Glomerular endothelial cell (primary cell): ENCODE measurements at places on chromosomes 7 and 10. TPM values are rescaled to one million over a fixed set of nuclear protein-coding genes. Genes with fewer than 3 reads are reported as not detected.

- no peak for DNase-seq
Observed at GRCh38 chr10:121683366-121683765, 85.1 kb upstream of the FGFR2 start.

- DNase-seq, result no peak
Observed at GRCh38 chr10:90604636-90605035, 253.2 kb downstream of the HTR7 start.

DNA sequence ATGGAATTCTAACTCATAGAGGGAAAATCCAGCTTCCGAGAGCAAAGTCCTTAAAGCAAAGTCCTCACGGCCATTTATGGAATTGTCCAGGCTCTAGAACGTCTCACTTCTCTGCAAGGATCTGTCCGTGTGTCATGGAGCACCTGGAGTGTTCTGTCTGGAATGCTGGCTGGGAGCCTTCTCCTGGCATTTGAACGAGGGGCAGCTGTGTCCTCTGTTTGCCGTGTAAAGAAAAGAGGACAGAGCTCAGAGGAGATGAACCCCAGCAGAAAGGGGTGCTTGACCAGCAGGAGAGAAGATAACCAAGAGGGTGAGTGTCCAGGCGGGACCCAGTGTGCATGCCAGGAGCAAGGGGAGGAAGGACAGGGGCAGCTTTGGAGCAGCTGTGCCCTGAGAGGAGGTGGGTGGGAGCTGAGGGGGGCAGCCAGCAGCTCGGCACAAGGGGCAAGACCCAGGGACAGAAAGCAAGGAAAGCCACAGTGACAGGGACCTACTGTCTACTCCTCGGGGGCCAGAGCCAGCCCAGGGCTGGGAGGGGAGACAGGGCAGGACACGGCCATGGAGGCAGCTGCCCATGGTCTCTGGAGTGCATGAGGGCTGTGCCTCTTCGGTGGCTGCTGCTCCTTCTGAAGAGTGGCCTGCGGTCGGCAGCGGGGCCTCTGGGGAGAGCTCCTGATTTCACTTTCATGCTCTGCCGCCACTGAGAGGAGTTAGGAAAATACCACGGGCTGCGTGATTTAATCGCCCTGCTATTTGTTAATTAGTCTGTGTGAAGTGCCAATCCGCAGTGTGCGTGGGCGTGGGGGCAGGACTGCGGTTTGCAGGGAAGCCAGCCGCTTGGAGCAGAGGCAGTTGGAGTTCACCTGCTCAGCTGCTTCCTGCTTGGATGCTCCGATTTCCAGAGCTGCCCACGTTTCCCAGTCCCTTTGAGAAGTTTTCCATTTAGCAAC lies 149.3 kb upstream of the SHH start:
- DNase-seq, result no peak

GRCh38 chr7:48964074-48964473 lies 39.7 kb downstream of the CDC14C start:
- DNase-seq, result no peak

DNA sequence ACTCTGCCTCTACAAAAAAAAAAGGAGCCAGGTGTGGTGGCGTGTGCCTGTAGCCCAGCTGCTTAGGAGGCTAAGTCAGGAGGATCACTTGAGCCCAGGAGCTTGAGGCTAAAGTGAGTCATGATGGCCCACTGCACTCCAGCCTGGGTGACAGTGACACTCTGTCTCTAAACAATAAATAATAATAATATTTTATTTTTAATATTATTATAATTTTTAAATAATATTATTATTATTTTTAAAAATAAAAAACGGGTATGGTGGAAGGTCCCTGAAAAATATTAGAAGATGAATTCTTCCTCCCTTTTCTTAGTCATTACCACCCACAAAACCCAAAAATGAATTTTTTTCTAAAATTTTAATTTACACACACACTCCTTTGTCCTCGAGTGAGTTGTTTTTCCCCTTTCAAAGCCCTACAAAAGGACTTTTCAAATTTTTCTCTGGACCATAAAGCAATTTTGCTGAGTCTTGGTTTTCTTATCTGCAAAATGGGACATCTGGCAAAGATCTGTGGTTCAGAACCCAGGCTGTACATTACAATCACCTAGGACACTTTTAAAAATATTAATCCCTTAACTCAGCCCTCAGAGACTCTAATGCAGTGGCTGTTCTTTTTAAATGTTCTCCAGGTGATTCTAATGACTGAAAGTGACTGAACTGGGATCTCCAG lies 174.0 kb upstream of the NEBL start:
- DNase-seq, result no peak

ABCA13 gene
- 0.18 and 0.44 TPM in 2 replicates for total RNA-seq

DNA sequence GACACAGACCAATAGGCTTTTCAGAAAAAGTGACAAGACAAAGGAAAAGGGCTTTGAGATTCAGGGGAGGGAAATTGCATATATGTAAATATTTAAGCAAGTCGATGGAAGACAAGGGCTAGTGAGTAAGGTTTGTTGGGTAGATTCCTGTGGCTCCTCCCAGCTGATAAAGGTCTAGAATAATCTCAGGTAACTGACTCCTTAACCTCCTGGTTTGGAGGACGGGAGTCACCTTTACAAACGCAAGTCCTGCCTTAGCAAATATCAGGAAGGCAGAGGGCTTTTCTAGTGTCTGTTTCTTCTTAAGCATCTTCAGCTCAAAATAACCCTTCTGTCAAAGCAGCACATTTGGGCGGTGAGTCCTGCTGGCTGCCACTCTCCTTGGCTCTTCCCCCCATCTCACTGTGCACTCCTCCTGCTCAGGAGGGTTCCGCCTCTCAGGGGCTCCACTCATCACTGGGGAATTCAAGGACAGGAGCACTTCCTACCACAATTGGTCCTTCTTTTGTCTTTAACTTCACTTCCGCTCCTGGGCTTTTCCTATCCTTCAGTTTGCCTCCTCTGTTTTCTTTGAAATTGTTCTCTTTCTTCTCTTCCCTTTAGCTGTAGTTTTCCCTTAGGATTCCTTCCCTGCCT lies 496.3 kb upstream of the KLF6 start:
- no peak for DNase-seq

DNA sequence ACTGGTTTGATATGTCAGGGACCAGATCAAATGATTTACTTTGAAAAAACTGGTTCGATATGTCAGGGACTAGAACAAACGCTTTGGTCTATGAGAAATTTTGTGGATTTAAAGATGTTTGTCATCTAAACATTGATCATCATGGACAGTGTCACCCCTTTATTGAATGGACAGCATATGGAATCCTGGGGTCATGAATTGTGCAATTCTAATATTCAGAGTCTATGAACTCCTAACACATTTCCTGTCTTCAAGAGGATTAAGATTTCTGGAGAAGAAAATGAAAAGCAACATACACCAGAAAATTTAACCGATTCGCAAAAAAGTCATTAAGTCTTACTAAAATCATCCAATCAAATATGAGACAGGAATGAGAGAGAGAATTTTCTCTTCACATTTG lies 106.4 kb upstream of the FAM133B start:
- DNase-seq, result no peak

MOGAT3 gene
- total RNA-seq, result not detected in 2 replicates

DNA sequence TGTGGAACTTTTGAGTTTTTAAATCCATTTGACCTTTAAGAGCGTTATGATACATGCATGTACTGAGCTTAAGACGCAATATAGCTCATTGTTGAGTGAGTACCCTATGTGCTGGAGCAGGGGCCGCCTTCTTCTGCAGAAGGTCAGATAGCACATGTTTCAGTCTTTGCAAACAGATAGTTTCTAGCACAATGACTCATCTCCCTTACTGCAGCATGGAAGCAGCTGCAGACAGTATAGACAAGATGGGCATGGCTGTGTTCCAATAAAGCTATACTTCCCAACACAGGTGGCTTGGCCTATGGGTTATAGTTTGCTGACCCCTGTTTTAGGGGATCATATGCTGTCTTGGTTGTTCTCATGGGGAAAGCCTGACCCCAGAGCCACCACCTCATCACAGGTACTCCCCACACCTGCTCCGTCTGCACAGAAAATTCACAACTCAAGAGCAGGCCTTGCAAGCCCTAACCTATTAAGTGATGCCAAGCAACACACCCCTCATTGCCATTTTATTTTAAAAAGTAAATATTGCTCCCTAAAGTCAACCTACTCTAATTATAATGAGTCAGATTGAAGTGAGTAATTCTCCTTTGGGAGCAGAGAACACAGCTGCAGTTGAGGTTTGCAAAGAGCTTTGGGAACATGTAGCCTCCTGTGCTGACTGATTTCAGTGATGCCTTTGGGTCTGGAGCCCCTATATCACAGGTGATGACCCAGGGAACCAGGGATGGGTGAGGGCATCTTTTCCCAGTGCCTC lies 330.1 kb downstream of the PAXIP1 start:
- DNase-seq, result no peak

- DNase-seq, result no peak
Observed at GRCh38 chr7:139753081-139753692, 24.6 kb downstream of the HIPK2 start.

GRCh38 chr10:129745186-129745750 lies 218.8 kb downstream of the EBF3 start:
- no peak for DNase-seq

DNA sequence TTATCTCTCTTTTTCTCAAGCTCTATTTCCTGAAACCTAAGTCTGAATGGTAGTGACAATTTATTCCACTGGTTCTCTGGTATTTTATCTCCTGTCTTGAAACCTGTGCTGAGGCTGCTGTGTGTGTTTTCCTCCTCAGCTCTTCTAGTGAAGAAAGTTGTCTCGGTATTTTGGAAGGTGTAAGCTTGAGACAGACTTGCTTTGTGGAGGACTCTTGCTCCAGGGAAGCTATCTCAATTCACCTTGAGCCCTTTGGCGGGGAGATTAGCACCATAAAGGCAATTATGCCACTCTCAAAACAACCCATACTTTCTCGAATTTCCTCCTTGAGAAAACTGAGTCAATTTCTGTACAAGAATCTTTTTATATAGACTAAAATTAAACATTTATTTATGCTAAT lies 141.6 kb downstream of the THSD7A start:
- DNase-seq, result no peak

DNA sequence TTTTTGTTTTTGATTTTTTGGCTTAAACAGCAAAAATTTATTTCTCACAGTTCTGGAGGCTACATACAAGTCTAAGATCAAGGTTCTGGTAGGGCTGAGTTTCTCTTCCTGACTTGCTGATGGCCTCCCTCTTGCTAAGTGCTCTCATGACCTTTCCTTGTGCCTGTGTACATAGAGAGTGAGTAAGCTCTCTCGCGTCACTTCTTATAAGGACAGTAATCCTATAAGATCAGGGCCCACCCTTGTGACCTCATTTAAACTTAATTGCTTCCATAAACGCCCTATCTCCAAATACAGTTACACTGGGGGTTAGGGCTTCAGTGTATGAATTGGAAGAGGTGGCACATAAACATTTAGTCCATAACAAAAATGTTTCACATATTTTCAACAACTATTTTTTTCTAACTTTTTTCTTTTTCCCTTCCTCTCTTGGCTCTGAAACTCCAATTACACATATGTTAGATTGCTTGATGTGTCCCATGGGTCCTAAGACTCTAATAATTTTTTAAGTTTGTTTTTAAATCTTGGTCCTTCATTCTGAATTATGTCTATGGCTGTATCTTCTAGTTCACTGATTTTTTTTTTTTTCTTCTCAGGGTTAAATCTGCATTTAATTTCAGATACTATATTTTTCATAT lies 149.8 kb downstream of the HBP1 start:
- no peak for DNase-seq

- no peak for DNase-seq
Observed at GRCh38 chr10:117184821-117185220, 12.5 kb upstream of the KCNK18 start.

TRDMT1 gene
- total RNA-seq, result 2.0 and 7.8 TPM in 2 replicates

DNA sequence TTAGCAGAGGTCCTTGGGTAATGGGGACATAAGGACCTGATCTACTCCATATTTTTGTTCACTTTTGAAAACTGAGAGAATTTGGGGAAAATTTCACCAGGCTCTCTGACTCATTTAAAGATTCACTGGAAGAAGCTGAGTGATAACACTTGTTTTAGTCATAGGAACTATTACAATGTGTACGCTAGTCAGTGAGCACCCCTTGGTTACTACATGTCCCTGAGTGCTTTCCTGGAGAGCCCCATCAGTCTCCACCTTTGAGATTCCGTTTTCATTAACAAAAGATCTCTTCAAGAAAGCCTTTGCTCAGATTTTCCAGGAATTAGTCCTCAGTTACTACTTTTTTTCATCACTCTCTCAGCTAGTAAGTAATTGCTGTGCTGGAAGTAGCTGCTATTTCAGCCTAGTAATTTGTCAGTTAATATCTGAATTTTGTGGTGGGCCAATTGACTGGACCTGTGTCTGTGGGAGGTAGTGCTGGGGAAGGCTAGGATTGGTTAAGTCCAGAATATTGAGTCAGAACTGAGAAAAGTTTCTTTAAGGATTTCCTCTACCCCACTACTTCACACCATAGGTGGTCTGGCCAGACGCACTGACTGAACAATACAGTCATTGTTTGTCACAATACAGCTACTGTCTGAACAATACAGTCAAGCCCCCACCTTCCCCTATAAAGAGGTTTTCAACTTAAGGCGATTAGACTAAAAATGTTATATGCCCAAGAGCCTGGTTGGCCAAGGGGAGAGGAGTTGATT lies 235.0 kb downstream of the CCDC7 start:
- no peak for DNase-seq

PRTFDC1 gene
- 2.8 and 8.1 TPM in 2 replicates for total RNA-seq

GRCh38 chr10:75959209-75959608 lies 527.8 kb downstream of the LRMDA start:
- no peak for DNase-seq

- DNase-seq, result no peak
Observed at GRCh38 chr10:126500866-126501265, 112.6 kb upstream of the ADAM12 start.

DNA sequence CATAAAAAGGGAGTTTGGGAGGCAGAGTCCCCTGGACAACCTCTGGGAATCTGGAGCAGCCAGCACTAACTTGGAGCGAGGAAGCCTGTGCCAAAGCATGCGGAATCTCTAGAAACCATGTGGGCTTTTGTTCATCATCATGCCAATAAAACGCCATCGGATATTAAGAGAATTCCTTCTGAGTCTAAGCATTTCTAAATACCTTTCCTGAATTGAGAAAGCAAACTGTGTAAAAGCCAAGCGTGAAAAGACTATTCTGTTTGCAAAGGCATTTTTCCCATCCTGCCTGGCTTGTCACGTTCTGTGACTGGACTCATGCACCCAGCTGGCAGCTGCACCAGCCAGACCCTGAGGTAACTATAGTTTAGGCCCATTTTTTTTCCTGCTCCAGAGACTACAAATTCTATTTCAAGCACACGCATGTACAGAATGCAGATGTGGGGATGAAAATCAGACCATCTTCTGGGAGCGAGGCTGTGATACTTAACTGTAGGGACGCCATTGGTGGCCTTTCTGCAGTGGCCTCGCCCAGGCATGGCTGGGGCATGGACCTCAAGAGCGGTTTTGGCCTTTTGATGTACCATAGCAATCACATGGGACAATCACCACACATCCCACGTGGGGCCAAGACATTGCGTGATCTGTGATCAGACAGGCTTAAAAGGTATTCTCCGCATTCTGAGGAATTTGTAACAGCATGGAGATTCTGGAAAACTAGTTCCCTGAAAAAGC lies 218.9 kb downstream of the KIAA1217 start:
- no peak for DNase-seq
